ENCODE measurements at places on chromosomes 11 and 22.

DNA sequence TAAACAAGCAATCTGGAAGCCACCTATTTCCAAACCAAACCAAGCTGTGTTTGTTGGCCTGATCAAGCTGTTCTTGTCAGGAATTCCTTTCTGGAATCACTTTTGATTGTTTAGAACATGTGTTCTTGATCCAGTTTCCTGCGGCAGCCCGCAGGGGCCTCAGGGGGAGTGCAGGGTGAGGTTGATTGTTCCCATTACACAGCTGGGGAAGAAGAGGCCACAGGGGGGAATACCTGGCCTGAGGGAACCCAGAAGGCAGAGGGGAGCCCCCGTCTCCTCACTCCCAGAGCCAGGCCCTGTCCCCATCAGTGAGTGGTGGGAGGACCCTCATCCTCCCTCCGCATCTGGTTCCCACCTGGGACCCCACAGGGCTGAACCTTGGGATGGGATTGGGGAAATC, 4.2 kb downstream of the MRGPRD start:
- DNase-seq: no peak

GRCh38 chr22:17633217-17633997, 4.9 kb upstream of the ATP6V1E1 start:
- no peak for DNase-seq

- DNase-seq: no peak
Measured at GRCh38 chr11:48033918-48034341, 53.6 kb downstream of the PTPRJ start.

GRCh38 chr11:47766509-47767227, 473 bp downstream of the FNBP4 start:
- peak; percentile 26 for DNase-seq

DNA sequence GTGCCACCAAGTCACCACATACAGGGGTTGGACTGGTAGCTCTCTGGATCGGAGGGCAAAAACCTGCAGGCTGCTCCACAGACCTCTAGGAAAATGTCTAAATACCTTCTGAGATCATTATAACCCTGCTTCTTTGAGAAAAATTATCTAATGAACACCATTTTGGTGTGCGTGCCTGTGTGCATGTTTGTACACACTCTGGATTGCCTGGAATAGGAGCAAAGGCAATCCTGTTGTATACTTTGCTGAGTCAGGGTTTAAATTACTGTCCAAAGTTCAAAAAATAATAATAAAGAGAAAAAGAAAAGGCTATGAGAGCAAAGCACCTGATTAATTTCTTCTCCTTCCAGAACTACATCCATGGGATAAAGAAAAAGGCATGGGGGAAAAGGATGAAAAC, 11.0 kb downstream of the JAML start:
- DNase-seq: no peak

DNA sequence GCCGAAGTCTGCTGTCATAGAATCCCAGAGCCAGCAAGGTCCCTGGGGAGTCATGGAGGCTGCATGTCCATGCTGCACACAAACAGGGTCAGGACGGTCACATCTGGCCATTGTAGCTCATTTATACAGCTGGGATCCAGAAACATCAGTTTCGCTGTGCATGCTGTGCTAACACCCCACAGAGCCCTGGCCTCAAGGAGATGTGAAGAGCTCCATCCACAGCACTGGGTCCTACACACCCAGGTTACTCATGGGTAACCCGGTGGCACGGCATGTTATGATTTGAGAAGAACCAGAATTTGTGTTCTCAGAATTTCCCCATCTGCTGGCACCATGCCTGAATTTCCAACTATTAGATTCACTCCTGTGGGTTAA, 146.3 kb upstream of the ARHGAP20 start:
- no peak for DNase-seq

DNA sequence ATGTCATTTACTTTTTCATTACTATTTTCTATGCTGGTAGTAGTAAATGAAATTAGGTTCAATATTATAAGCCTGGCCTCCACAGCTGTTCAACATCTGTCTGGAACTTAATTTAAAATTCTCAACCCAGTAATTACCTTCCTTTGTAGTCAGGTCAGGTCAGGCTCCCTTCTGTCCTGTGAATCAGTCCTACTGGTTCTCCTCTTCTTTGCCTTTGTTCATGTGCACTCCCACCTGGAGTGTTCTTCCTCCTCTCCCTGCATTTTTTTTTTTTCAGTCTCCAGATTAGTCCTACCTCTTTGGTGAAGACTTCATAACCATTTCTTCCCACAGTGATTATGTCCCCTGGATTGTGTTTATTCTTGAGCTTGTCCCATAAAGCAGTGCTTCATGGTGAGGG, 67.9 kb downstream of the DKK3 start:
- DNase-seq: no peak

GRCh38 chr11:9253086-9253485, 12.1 kb downstream of the DENND5A start:
- DNase-seq: no peak

All from esophagus squamous epithelium (tissue), 5 donors.